ENCODE measurements at places on chromosomes 12 and 14.

GRCh38 chr12:28622406-28622805 is 432.1 kb downstream of the CCDC91 start:
- DNase-seq = no peak

- no peak for DNase-seq
Observed at GRCh38 chr14:69960296-69960695, 81.1 kb downstream of the SMOC1 start.

DNA sequence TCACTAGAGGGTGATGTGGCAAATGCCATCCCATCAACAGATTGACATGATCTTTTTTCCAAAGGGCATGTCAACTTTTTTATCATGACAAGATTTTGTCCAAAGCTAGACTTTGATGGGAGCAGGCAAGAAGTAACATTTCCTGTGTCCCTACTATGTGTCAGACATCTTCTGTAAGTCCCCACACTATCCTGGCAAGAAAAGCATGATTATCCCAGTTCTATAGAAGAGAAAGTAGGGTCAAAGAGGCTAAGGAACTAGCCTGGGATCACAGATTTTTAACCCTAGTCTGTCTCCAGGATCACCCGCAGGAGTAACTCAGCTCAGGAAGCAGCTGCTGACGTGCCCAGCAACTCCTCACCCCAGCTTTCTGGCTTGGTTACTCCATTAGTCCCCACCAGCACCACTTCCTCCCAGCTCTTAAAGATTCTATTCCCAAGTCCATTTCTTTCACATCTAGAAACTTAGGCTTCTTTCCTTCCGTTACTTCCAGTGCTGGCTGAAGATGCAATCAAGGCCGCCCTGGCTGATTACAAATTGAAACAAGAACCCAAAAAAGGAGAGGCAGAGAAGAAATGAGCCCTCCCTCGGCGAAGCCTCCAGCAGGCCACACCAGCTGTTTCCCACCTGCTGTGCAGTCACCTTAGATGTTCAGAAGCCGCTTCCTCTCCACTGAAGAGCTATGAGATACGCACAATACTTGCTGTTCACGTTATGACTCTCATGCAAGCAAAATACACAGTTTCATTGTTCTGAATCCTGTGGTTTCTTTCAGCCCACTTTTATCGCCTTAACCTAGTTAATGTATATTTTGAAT is 6.2 kb downstream of the ISCU start:
- DNase-seq = peak; percentile 43

- no peak for DNase-seq
Observed at GRCh38 chr12:852864-853263, 96.6 kb downstream of the RAD52 start.

- DNase-seq = no peak
Observed at GRCh38 chr12:131734336-131735152, 23.7 kb downstream of the SFSWAP start.

- DNase-seq = no peak
Observed at GRCh38 chr14:59358102-59358501, 107.1 kb downstream of the GPR135 start.

DNA sequence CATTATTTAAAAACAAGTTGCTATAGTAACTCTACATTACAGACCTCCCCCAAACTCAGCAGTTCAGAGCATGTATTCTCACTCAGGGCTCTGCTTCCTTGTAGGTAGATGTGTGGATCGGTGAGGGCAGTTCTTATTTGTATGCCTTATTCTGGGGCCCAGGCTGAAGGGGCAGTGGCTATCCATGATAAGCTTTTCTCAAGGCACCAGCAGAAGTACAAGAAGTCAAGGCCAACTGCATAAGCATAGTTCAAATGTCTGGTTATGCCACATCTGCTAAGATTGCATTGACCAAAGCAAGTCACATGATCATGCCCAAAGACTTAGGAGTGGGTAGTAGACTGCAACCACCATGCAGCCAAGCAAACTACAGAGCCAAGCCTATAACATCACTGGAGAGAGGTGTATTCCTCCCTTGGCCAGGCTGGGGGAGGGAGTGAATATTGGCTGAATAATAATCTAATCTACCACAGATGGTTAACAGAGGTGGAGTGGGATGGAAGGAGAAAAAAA is 4.6 kb downstream of the PSEN1 start:
- DNase-seq = no peak

DNA sequence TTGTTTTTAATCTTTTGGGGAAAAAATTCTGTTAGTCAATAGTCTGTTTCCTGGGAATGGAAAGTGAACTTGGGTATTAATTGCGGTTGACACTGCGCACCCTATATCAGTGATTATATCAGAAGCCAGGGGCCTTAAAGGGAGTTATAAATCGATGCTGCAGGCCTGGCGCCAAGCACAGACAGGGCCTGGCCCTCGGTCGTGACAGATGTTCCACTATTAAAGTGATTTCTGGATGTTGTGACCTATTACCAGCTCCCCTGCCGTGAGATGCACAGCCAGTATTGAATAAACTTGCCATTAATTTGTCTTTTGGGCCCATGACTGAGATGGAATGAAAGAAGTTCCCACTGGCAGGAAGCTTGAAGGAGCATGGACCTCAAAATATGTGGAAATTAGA is 45.1 kb upstream of the KITLG start:
- DNase-seq = no peak

- DNase-seq = no peak
Observed at GRCh38 chr12:643475-644302, 19.6 kb downstream of the NINJ2 start.

DNA sequence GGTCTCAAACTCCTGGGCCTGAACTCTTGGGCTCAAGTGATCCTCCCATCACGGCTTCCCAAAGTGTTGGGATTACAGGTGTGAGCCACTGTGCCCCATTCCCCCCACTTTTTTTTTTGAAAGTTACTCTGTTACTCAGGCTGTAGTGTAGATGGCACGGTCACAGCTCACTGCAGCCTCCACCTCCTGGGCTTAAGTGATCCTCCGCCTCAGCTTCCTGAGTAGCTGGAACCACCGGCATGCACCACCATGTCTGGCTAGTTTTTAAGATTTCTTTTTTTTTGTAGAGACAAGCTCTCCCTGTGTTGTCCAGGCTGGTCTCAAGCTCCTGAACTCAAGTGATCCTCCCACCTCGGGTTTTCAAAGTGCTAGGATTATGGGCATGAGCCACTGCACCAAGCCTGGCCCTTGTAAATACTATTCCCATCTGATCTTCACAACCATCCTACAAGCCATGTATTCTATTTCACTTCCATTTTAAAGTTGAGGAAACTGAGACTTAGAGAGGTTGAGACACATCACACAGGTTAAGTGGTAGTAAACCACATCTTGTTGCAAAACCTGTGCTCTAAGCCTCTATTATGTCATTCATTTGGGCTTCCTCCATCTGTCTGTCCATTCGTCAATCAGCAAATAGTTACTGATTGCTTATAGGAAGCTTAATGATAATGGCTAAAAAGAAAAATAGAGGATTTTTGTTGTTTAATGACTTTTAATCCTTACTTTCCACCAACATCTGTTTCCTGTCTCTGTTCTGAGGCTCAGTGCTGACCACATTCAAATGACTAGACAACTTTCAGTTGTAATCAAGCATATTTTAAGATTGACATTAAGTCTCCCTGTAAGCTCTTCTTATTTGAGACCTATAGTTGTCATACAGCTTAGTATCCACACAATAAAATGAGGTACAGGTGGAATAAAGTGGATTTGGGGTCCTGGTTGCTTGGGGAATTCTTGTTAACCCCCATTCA is 9.2 kb downstream of the ASCL4 start:
- DNase-seq = no peak

DNA sequence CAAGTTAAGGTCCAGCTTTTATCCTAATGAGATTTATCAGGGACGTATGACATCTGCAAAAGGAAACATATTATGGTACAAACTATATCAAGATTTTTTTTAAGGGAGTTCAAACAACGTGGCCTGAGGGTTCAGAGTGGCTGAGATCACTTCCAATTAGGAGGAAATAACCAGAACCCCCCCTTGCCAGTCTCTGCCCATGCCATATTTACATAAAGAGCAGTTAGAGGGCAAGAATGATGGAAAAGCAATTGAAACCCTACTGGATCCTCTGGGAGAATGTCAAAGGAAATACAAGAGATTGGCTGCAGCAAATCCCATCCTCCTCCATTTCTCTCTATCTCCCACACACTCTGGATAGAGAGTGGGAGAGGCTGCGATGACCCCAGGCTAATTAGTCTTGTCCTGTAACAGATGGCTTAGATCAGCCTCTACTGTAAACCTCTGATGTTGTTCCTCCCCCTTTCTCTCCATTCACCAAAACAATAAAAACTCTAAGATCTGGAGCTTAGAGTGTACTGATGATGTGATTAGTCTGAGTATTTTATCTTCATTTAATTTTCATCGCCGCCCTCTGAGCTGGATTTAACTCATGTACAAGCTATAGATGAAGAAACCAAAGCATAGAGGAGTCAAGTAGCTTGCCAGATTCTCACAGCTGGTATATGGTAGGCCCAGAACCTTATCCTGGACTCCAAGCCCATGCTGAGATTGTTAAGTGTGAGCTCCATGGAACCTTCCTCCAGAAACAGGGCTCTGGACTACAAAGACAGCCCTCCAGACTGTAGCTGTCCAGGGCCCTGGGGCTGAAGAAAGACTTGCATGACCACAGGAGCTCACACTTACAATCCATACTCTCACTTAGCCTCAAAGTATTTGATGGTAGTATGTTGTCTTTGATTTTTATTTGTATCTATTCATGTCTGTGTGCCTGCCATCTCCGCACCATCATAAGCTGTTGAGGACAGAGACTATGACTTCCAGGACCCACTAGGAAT is 54.1 kb upstream of the GNG2 start:
- DNase-seq = no peak

Data from activated T-helper 1 cell treated with Interleukin-2 at 50 U/mL for 16 hours (primary cell).